ENCODE measurements at places on chromosomes 7 and 10.

- DNase-seq: no peak
Measured at GRCh38 chr7:133025056-133025455, 56.8 kb downstream of the CHCHD3 start.

DNA sequence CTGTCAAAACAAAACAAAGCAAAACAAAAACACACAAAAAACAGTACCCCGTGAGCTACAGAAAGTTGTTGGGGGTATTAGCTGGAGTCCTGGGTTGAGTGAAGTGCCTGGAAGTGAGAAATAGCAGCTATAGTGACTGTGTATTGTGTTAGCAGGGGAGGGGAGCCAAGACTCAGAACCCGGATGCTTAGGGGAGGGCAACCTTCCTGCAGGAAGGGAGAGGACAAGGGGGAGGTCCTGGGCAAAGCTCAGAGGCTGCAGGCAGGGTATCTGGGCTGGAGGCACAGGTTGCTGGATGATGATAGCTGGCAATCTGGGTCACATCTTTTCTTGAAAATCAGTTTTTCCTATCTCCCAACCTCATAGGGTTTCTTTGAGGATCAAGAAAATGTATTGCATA is 75.8 kb upstream of the PARD3 start:
- DNase-seq: no peak

- DNase-seq: no peak
Measured at GRCh38 chr7:18655506-18655905, 160.0 kb downstream of the HDAC9 start.

GRCh38 chr7:30869794-30870611 is 41.6 kb upstream of the AQP1 start:
- no peak for DNase-seq

DNA sequence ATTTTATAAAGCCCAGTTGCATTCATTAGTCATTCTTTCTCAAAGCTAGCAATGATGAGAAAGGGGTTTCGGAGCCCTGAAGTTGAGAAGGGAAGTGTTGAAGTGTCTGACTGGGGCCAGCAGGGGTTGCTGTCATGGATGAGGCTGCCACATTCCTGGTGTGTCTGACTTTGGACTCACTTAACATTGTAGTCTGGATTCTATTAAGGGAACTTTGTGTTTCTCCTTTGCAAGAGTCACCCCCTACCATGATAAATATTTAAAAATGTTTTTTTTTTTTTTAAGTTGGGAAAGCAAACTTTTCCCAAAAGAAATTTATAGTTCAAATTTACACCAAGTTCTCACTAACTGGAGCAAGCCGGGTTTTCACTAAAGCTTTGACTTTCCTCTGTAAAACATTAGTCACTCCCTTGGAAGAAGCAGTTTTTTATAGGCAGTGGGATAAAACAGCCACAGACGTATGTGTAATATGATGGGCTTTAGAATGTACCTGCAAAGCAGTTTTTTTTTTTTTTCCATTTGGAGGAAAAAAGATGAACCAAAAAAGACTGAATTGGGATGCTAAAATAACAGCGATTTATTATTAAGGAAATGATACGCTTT is 243.6 kb downstream of the TWIST1 start:
- peak; percentile 6 for DNase-seq

DNA sequence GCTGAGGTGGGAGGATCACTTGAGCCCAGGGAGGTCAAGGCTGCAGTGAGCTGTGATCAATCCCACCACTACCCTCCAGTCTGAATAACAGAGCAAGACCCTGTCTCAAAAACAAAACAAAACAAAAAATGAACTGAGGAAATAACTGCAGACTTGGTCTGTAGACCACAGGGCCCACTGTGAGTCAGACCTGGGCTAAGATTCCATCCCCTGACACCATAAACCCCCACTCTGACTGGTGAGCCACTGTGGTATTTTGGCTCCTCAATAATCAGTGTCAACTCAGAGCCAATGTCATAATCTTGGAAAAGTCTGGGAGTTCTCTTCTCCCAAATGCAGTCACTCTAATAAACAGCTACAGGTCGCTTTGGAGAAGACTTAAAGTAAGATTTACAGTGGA is 24.0 kb upstream of the ERCC6 start:
- no peak for DNase-seq

GRCh38 chr7:145152589-145152988 is 316.7 kb upstream of the TPK1 start:
- no peak for DNase-seq

DNA sequence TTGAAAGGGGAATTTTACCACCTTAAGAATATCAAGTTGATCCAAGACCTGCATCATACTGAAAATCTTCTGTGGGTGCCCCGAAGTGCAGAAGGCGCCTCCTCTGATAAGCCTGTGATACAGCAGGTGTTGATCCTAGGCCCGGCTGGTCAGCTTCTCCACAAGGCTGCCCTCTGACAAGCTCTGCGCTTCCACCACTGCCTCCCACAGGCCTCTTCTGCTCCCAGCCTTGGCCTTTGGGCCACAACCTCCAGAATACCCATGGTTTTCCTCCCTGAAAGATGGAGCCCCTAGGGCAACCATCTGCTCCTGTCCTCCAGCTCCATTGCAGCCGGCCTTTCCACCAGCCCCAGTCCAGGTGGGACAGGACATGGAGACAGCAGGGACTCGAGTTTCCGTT is 5.6 kb upstream of the OGDHL start:
- DNase-seq: no peak

DNA sequence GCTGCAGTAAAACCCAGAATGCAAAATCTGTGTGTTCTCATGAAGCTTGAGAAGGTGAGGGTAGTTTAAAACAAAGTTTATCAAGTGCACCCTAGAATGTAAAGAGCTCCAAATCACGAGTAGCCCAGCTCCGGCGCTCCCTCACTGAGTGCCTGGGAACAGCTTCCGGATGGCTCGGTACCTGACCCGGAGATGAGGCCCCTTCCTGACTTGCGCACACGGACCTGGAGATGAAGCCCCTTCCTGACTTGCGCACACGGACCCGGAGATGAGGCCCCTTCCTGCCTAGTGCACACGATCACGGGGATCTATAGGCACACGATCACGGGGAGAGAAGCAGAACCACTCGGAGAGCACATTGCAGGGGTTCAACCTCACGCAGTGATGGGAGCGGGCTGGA is 322.1 kb upstream of the RNF32 start:
- DNase-seq: no peak

DNA sequence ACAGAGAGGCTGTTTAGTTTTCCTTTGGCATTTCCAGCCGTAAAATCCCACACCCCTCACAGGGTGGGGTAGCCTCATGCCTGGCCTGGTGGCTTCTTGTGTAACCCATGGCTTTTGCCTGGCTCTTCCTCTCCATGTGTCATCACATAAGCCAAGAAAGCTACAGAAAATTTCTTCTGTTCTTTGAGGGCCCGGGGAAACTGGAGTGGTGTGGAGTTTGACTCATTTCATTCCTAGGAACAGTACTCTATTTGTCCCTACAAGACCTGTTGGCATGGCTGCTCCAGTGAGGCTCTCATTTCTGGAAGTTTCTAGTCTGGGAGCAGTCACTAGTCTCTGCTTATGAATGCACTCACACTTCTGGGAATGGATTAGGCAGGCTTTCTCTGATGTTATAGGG is 523.9 kb downstream of the SUGCT start:
- no peak for DNase-seq

GRCh38 chr7:147106746-147107145 is 990.1 kb downstream of the CNTNAP2 start:
- DNase-seq: no peak

DNA sequence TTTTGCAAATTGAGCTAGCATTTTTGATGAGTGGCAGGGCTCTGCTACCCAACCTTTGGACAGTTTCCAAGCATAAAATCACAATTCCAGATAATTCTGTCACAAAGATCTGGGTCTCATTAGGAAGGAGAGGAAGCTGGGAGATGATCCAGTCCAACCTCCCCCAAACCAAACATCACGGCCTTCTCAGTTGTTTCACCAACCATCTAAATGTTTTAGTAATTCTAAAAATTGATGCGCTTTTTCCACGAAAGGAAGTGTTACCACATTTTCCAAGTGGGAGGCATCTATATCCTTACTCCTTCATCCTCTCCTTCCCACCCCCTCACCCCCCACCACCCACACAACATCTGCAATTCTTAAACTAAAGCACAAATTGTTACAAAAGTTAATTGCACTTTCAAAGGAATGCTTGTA is 108.3 kb downstream of the EGFR start:
- no peak for DNase-seq

GRCh38 chr7:20783700-20784387 is 2.8 kb downstream of the SP8 start:
- no peak for DNase-seq

DNA sequence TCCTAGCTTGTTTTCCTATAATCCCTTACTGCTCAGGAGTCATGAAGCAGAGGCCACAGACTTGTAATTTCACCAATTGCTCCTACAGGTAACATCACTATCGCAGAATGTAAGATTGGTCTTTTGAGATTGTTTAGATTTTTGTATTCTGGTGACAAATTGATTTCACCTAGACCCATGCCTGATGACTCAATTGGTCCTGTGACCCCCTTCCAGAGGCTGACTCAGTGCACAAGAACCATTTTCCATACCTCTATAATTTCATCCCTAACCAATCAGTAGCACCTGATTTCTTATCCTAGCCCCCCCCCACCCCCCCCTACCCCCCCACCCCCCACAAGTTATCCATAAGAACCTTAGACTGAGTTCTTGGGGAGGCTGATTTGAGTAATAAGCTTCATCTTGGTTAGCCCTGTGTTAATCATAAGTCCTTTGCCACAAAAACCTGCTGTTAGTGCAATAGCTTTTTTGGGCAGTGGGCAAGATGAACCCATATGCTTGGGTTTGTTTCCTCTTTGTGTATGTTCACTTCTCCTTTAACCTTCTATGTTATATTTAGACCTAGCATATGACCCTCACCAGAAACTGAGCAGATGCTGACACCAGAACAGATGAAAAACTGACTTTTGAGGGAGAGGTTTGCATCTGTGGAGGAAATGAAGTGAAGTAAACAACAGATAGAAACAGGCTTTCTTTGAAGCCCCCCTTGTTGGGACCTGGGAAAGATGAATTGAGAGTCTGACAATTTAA is 187.1 kb downstream of the KIF20B start:
- DNase-seq: no peak

- no peak for DNase-seq
Measured at GRCh38 chr10:117609095-117609795, 66.7 kb downstream of the EMX2 start.

GRCh38 chr10:131947631-131948347 is 33.9 kb downstream of the BNIP3 start:
- no peak for DNase-seq

DNA sequence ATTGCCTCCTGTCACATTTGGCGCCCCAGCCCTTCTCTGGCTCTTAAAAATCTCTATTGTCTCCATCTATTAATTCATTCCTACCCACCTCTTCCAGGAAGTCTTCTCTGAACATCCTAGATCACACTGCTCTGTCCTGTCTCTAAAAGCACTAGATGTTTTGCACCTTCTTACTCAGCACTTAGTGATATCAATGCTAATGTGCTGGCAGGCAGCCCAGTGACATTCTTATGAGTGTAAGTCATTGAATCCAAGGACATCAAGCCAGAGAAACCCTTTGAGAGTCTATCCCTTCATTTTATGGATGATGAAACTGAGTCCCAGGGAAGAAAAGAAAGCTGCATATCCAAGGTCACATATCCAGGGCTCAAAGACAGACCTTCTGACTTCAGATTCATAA is 48.3 kb upstream of the PAX2 start:
- DNase-seq: no peak

DNA sequence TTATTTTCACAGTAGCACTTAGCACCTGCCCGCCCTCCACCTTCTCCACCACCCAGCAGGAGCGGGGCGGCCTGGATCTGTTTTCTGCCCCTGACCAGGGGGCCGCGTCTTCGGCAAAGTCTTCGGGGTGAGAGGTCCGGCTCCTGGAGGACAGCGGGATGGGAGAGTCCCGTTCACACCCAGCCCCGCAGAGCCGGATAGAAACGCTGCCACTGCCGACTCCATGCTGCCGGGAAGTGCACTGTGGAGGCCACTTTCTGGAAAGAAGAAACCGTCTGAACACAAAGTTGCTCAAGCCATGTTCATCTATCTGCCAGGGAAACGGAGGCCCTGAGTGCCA is 14.5 kb upstream of the ZNF273 start:
- DNase-seq: no peak

GRCh38 chr10:66627156-66627555 is 298.7 kb upstream of the LRRTM3 start:
- DNase-seq: no peak

DNA sequence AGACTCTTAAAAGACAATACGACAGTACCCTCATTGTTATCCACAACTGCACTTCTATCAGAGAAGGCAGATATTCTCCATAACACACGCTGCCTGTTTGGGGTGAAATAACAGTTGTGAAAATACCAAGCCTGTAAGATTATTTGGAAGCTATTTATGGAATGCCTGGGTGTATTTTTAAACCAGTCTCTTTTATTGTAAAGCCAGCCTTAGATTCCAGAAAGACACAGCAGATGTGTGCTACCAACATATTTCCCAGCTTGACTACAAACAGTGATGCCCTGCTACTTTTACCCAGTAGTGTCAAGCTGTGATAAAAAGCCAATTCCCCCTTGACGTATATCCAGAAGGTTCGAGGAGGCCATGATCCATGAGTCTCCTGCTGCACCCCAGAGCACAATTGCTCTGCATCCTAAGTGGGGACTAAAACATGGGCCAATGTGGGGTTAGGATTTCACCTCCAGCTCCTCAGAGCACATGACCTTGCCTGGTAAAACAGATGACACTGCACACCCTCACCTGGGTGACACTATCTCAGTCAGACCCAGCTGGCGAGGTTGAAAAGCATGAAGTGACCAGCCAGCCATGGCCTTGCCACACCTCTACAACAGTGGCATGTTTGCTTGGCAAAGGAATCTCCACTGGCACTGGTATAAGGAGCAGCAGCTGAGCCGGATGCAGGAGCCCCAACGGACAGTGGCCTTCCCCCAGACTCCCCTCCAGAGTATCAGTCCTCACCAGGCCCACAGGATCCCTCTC is 62.2 kb downstream of the GFRA1 start:
- no peak for DNase-seq

DNA sequence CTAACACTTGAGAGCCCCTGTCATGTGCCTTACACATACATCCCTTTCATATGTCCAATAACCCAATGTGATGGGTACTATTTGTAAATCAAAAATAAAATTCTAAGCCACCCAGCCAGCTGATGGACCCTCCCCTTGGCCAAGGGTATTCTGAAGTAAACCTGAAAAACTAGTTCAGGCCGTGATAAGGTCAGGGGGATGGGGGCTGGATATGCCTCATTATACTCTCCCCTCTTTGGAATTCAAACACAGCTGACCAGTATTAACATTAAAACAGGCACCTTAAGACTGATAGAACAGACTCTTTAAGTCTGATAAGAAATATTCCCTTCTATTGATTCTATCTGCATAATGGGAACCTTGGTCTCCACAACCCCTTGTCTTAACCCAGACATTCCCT is 51.9 kb downstream of the SLC16A9 start:
- DNase-seq: no peak

- DNase-seq: no peak
Measured at GRCh38 chr10:97851341-97852001, 1.8 kb downstream of the GOLGA7B start.

GRCh38 chr7:54546081-54546985 is 4.2 kb downstream of the VSTM2A start:
- peak; percentile 61 for DNase-seq

- DNase-seq: no peak
Measured at GRCh38 chr7:30771880-30772425, 736 bp downstream of the MINDY4 start.

- DNase-seq: no peak
Measured at GRCh38 chr10:132383101-132383500, 13.9 kb upstream of the PWWP2B start.
